8988T (cell line): ENCODE measurements at places on chromosomes 11 and 22.
A peak's percentile ranks its signal among the peaks of the same experiment; 100 is the strongest.

- no peak for DNase-seq
Observed at GRCh38 chr11:2742201-2742600, 42.4 kb upstream of the KCNQ1OT1 start.

DNA sequence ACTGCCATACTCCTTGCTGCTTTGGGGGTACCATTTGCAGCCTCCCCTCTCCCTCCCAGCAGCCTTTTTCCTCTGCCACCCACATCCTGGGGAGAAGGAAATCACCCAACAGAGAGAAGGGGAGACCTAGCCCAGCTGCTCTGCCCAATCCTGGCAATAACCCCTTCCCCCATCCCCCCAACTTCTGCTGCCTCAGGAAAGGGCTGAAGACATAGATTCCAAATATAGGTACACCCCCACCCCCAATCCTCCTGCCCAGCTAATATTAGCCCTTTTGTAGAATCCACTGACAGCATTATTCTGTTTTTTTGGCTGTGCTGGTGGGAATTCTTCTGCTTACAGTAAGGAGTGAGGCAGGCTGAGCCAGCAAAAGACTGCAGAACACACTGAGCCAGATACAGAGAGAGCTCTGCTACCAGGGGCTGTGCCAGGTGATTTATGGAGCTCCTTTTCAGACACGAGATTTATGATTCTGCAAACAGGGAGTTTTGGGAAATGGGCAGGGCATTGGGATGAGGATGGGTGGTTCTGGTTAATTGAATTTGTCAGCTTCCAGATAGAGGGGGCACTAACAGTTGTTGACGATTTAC is 164.0 kb downstream of the TENM4 start:
- DNase-seq: no peak

GRCh38 chr11:32821517-32821916 is 8.2 kb upstream of the PRRG4 start:
- no peak for DNase-seq

DNA sequence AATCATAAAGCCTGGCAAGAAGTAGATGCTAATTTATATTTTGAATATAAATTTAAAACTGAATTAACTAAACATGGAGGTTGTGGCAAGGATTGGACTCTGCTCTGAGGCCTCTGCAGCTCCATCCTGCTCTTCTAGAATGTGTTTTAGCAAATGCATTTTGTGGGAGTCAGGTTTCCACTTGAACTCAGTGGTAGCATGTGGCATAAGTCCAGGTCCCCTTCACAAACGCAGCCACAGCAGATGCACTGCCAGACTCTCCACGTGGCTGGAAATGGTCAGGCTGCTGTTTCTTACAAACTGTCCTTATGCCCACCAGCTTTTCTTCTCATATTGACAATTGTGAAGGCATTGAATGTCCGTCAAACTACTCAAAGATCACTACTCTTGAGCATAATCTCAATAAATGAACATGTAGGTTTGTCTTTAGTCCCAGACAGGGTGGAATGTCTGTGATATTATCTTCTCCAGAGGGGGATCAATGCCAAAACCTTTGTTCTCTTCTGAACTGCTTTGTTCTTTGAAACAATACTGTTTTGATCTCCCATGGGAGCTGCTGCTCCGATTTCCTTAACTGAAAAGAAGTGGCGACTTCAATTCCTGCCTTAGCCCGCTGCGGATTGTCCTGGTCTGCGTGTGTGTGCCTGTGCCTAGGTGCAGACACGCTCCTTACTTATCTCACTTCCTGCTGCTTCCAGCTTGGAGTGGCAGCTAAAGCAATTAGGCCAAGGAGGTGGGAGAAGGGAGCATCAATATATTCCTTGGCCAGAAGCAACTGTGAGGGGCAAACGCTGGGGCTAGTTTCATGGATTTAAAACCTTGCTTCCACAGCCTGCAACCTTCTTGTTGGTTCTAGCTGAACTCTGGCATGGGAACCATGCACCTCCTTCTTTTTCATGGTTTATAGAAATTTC is 24.2 kb downstream of the EIF4G2 start:
- no peak for DNase-seq

DNA sequence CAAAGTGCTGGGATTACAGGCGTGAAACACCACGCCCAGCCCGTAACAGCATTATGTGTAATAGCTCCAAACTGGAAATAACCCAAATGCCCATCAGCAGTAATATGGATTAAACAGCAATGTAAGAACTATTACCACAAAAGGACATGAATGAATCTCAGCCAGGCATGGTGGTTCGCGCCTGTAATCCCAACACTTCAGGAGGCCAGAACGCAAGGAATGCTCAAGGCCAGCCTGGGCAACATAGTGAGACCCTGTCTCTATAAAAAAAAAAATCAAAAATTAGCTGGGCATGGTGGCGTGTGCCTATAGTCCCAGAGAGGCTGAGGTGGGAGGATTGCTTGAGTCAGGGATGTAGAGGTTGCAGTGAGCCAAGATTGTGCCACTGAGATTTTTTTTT is 3.1 kb upstream of the DPF2 start:
- no peak for DNase-seq

DNA sequence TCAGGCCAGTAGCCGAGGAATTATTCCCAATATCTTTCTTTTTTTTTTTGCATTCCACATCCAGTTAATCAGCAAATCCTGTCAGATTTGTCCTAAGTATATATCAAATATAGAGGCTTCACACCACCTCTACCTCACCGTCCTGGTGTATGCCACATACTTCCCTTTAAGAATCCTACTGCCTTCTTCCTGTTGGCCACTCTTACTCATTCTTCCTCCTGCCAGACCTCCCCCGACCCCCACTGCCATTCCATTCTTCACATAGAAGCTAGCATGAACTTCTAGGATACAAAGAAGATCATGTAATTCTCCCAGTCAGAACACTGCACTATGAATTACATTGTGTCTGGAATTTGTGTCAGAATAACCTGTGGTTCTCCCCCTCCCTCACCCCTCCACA is 89.5 kb downstream of the TRIM44 start:
- DNase-seq: no peak

GRCh38 chr11:128761339-128761738 is 67.5 kb downstream of the FLI1 start:
- no peak for DNase-seq

DNA sequence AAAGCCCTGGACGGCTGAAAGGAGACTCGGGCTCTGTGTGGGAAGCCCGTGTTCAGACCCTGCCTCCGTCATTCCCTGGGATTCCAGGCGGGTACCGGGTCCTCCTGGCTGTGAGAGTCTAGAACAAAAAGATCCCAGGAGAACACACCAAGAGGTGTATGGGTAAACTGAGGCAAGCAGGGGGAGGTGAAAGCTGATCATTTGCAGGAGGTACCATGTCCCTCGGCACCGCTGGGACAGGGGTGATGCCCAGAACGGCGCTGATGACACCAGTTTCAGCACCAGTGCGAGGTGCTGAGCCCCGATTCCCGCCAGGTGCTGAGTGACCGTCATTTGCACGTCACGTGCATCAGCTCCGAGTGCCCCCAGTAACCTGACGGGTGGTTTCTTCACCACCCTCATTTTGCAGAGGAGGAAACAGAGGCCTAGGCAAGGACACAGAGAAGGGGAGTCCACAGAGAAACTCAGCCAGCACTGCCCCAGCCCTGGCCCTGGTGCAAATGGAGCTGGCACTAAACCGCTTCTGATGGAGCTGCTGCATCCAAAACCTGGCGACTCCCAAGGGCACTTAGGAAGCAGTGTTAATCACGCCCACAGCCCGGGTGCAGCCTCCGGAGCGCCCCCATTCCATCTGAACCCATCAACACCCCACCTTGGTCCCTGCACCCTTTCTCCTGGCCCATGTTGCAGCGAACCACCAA is 16.8 kb downstream of the MACROD1 start:
- DNase-seq: no peak

DNA sequence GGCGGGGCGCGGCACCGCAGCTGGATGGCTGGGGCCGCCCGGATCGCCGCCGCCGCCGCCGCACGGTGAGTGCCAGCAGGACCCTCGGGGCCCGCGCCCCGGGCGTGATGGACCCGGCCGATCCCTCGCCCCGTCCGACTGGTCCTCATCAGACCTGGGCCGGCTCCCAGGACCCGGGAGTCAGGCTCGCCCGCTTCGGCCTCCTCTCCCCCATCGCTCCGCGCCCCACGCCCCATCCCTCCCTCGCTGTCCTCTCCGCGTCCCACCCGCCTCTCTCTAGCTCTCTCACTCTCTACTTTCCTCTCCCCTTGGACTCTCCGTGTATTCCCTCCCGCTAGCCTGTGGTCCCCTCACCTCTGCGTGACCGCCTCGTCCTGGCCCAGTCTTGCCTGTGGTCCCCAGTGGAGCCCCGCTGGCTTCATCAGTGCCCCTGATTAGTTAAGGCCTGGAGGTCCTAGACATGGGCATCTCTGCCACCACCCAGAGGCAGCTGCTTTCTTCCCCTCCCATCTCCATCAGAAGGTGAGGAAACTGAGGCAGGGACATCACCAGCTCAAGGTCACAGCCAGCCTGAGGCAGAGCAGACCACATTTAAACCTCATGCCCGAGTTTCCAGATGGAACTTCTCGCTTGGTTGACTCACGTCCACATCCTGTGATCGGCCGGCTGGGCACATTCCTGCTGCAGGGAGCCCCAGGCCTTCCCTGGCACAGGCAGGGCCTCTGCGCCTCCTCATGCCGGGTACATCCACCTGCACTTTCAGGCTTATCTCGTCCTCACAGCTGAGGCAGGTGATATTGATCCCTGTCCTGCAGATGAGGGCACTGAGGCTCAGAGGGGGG is 429 bp downstream of the SLC39A13 start:
- DNase-seq: peak; percentile 88

DNA sequence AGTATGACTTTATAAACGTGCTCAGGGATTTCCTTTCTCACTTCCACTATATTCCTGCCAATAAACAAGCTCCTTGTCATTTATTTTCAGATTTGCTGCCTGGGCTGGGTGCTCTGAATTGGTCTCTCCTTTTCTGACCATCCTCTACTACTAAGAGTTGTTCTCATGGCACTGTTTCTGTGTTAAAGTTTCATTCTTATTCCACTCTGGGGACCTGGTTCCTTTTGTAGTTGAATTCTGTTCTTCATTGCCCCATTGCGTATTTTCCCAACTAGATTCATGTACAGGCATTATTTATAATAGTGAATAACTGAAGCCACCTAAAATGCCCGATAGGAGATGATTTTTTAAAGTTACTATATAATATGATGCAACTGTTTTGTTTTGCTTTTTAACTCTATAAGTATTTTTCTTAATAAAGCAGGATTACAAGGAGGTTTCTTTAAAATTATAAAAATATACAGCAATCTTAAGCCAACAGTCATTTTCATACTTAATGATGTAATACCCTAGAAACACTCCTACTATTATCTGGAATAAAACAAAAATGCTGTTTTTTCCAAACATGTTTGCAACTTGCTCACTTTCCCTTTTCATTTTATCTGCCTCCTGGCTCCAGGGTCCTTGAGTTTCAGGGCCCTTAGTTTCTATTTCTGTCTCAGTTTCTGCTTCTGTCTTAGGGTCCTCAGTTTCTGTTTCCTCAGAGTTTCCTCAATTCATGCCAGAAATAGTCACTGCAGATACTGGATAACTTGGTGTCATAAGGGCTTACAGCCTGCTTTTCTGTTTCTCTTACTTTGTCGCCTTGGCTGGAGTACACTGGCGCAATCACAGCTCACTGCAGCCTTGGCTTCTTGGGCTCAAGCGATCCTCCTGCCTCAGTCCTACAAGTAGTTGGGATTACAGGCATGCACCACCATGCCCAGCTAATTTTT is 9.8 kb upstream of the FUT4 start:
- DNase-seq: no peak

- DNase-seq: no peak
Observed at GRCh38 chr11:119421351-119421750, 1.6 kb downstream of the THY1 start.

DNA sequence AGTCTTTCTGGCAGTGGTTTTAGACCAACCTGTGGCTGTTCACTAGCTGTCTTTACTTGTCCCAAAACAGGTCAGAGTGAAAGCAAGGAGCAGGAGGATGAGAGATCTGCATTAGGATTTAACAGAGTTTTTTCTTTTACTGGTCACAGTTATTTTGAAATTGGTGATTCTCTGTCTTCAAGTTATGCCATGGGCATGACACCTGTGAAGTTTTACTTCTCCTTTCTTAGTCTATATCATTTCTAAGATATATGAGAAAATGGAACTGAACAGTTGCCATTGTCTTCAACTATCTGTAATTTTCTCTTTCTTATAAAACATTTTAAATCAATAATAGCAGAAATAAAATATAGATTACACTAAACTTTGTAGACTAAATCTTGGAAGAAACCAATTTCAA is 60.6 kb downstream of the TRPC6 start:
- no peak for DNase-seq

DNA sequence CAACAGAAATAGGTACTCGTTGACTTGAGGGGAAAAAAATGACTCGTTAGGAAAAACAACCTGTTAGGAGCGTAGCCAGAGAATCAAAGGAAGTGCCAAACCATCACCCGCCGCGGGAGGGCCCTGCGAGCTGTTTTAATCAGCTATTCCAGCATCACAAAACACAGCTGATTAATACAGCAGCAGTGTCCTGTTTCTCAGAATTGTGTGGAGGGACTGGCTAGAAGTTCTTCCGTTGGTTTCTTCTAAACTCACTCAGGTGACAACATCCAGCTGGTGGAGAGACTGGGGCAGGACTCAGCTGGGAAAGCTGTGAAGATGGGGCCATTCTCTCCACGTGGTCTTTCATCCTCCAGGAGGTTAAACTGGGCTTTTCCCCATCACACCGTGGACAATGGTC is 28.0 kb downstream of the HSPA8 start:
- DNase-seq: no peak

- DNase-seq: no peak
Observed at GRCh38 chr11:6476571-6476970, 2.8 kb upstream of the TRIM3 start.

DNA sequence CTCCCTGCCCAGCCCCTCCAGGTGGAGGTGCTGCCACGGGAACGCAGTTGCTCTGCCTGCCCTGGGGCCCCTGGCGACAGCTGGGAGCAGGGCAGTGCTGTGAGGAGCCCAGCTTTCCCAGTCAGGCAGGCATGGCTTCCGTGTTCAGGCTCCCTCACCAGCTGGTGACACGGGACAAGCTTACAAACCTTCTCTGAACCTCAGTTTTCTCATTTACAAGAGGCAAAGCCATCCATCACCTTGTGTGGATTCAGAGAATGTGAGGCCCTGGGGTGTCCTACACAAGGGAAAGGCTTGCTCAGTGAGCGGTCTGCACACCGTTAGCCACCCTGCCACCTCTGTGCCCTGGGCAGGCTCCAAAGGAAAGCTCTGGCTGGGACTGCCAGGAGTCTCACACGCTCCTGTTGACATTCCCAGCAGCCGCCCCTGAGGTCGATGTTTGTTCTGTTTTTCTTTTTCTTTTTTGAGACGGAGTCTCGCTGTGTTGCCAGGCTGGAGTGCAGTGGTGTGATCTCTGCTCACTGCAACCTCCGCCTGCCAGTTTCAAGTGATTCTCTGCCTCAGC is 23.5 kb downstream of the SUN2 start:
- DNase-seq: no peak

GRCh38 chr22:49152127-49152938 is 675.3 kb downstream of the BRD1 start:
- no peak for DNase-seq

DNA sequence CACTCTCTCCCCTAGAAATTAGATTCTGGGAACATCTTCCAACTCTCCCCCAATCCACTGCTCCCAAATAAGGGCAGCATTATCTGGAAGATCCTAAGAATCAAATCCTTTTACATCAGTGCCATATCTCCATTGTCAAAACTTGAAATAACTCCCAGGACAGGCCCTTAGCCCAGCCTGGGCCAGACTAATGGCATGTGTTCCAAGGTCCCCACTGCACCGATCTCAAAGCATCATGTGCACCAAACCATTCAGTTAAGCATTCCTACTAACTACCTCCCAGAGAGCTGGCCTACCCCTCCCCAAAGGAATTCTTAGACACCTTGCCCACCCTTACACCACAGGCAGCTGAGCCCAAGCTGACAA is 44.2 kb upstream of the POU2AF1 start:
- DNase-seq: no peak

- DNase-seq: no peak
Observed at GRCh38 chr11:106619320-106619990, 398.8 kb downstream of the GUCY1A2 start.
